Left cardiac atrium (tissue), 4 donors: ENCODE measurements at places on chromosomes 16 and 17. TPM values are rescaled to one million over a fixed set of nuclear protein-coding genes. Genes with fewer than 3 reads are reported as not detected.

GRCh38 chr17:63338272-63338671, 107.8 kb downstream of the CYB561 start:
- no peak for DNase-seq

DNA sequence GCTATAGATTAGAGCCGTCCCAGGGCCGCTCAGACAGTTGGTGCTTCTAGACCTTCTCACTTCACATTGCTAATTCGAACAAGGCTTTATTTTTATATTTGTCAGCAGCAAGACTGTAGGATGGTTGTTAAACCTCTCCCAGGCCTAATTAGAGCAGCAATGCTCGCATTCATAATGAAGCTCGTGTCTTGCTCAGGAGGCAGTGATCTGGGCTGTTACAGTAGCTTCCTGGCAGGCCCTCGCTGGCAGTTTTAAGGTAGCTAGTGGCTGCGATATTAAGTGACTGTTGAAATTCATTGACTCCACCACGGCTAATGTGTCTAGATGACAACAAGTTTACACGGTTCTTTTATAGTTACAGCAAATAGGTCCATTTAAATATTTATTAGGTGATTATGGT, 23.2 kb upstream of the ANKFN1 start:
- no peak for DNase-seq

Gene CCR7
- 0.53 TPM for total RNA-seq

- DNase-seq = peak; percentile 25
These were observed 82.7 kb upstream of the PLCG2 start for GRCh38 chr16:81696166-81696960.

Gene ETV4
- 0.91 TPM for total RNA-seq

DNA sequence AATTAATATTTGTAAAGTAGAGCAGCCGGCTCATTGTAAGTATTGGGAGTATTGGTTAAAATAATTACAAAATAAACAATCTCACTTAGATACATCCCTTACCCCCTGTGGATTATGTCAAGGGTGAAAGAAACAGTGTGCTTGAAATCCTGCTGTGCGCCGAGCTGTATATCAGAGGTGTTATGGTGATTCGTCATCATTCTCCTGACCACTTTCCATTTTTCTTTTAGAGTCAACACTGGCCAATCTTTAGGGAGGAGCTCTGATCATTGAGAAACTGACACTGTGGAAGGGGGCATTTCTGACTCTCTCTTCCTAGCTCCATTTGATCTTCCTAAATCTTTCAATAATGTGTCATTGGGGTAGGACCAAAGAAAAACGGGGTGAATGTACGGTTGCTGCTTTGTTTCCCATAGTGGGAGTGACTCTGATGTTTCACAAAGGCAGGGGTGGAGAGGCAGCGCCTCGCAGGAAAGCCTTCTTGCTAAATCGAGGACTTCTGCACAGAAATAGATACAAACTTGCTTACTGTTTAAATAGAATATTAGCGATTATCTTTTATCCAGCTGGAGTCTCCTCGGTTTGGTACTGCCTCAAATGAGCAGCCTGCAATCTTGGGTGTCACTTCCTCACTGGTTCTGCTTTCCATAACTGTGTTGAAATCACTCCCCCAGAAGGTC, 123.4 kb downstream of the PRKCB start:
- peak; percentile 22 for DNase-seq
